ENCODE measurements at places on chromosomes 1 and 21. TPM values are rescaled to one million over a fixed set of nuclear protein-coding genes. Genes with fewer than 3 reads are reported as not detected.

DNA sequence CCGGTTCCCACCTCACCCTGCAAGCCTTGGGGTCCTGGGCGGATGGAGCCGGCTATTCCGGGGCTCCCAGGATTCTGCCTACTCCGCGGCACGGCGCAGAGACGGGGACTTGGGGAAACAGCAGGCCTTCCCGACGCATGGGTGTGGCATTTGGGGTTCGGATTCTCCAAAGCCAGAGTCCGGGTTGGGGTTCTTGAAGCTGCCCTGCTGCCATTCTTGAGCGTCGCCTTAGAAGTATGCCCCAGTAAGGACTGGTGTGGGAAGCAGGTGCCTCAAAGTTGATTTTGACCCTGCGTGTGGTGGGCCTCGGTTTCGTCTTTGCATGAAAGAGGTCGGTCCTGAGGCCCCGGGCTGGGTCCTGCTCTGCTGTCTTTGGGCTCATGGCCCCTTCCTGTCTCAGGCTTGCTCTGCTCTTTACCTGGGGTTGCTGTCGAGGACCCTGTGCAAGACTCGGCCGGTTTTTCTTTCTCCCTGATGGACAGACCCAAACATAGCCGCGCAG, 696 bp downstream of the GUK1 start:
- no peak for DNase-seq

DNA sequence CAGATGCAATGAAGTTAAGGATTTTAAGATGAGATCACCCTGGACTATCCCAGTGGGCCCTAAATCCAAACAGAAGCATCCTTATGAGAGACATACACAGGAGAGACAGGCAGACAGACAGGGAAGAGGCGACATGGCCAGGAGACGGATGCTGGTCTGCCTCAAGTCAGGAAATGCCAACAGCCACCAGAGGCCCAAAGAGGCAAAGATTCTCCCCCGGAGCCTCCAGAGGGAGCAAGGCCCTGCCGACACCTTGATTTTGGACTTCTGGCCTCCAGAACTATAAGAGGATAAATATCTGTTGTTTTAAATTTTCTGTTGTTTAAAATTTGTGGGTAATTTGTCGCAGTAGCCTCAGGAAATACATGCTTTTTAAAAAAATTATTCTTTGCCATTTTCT, 116.4 kb downstream of the GLIS1 start:
- DNase-seq = no peak

- no peak for DNase-seq
These were observed 76.6 kb downstream of the HSPA13 start for GRCh38 chr21:14306126-14306907.

DNA sequence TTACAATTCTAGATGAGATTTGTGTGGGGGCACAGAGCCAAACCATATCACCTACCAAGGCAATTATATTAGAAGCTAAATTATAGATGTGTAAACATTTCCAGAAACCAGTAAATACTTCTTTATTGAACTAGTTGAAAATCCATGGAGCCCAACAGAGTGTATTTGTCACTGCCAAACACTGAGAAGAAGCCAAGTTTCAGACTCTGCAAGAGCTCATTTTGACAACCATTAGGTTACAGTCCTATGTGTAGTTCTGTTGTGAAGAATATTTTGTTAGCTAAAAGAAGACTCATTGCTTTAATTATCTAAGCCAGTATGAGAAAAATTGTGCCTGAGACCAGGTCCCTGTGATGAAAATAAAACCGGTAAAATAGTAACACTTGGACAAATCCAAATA, 358.9 kb upstream of the SGIP1 start:
- DNase-seq = no peak

GRCh38 chr1:156852418-156852874, 6.5 kb downstream of the INSRR start:
- no peak for DNase-seq

- no peak for DNase-seq
These were observed 42.8 kb downstream of the CHRM3 start for GRCh38 chr1:239429163-239429562.

ZNF683 gene
- not detected for total RNA-seq

HLX gene
- total RNA-seq = 8.2 TPM

GRCh38 chr1:24450857-24451397, 35.3 kb downstream of the NIPAL3 start:
- DNase-seq = no peak

DNA sequence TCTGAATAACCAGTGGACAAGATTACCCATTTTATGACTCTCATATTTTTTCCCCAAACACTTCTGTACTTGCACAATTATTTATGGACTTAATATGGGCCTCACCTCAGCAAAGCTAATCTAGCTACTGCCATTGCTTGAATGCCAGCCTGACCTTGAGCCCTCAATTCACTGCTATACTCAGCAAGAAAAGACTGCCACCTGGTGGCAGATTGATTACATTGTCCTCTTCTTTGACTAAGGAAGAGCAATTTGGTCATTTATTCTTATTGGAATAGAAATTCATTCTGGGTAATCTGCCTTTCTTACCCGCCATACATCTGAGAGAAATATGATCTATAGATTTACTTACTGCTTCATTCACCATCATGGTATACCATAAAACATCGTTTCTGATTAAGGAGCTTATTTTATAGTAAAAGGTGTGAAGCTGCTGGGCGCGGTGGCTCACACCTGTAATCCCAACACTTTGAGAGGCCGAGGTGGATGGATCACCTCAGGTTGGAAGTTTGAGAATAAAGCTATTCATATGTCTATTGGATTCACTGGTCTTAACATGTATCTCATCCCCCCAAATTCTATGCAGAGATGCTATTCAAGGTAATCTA, 32.9 kb upstream of the DIPK1A start:
- DNase-seq = peak; percentile 57

VAMP3 gene
- total RNA-seq = 25.2 TPM

MXRA8 gene
- not detected for total RNA-seq

GRCh38 chr1:72324451-72324850, 42.1 kb upstream of the NEGR1 start:
- no peak for DNase-seq

C2CD4D gene
- total RNA-seq = 1.3 TPM

PRDX1 gene
- total RNA-seq = 712 TPM

PAX7 gene
- not detected for total RNA-seq

GRCh38 chr1:230293390-230293700, 132.8 kb downstream of the PGBD5 start:
- no peak for DNase-seq

Data from activated T-helper 2 cell treated with anti-CD3 and anti-CD28 coated beads, Interferon-gamma antibody, Interleukin-2, Interleukin-4, amounts not matched to agents 10 μg/mL and 5 μg/mL and 100 μg/mL, durations not matched to agents 14 hours and 24 hours and 36 hours (primary cell).